D721Med (cell line): ENCODE measurements at places on chromosomes 12 and 14.
A peak's percentile ranks its signal among the peaks of the same experiment; 100 is the strongest.

DNA sequence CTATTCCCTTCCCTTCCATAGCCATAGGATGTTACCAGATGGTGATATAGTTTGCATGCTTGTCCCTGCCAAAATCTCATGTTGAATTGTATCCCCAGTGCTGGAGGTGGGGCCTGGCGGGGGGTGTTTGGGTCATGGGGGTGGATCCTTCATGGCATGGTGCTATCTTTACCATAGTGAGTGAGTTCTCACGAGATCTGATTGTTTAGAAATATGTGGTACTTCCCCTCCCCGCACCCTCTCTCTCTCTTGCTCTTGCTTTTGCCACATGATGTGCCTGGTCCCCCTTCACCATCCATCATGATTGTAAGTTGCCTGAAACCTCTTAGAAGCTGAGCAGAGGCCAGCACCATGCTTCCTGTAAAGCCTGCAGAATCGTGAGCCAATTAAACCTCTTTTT lies 181.3 kb downstream of the CAND1 start:
- no peak for DNase-seq

GRCh38 chr14:21160061-21160610 lies 4.3 kb upstream of the OR5AU1 start:
- no peak for DNase-seq

DNA sequence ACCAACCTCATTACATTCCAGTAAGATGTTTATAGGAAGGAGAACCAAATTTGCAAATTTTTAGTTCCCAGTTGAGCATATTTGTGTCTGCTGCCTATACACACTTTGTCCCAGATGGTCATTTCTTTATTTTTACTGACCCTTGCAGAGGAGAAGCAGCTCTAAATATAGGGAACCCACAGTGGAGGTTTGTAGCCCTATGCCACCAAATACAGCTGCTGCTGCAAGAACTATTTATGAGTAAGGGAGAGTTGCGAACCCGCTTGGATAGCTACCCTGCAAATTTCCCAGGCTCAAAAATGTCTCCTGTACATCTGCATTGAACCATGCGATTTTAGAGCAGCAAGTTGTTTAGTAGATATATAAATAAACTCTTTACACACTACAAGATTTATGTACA lies 48.2 kb downstream of the NAV3 start:
- no peak for DNase-seq

DNA sequence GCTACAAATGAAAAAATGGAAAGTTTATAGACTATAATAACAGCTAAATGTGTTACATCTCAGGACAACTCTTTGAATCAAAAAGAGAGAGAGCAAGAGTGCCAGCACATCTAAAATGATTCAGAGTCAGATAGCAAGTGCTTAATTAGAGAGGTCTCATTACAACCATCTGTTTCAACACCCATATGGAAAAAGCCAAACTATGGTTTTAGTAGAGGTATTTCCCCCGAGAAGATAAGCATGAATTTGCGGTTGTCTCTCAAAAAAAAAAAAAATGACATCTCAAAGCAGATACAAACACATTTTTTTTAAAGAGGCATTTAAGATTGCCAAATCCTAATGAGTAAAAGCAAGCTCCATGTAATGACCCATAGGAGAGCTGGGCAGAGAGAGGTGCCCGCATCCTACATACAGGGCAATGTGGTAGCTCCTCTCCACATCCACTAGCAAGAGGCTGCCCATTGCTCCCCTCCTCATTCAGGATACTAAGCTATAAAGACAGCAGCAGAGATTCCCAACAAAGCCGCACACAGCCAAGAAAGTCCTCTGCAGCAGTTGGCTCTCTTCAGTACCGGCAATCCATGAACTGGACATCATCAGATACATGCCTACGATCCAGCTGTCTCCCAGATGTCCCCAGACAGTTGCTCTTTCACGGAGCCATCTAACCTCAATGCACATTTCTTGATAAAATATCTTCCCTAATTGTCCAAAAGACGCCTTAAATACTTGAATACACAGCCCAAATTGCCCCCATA lies 100.4 kb downstream of the EFCAB11 start:
- no peak for DNase-seq

DNA sequence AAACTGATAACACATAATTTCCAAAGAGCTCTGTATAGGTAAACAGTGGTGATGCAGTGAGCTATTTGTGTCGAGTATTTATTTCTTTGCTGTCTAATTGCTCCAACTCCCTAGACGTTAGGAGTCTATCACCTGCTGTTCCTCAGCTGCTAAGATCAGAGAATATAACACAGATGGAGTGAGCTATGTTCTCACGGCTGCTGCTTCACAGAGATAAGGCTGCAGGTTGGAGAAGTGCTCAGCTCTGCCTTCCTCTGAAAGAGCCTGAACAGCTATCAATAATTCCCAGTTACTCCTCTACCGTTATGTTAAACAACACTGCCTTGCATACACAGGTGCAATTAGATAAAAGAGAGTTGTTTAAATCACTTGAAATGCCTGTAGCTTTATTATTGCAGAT lies 103.2 kb upstream of the MDGA2 start:
- DNase-seq, result no peak

GRCh38 chr14:96964726-96965415 lies 167.7 kb downstream of the VRK1 start:
- DNase-seq, result no peak

GRCh38 chr14:32481707-32482106 lies 152.6 kb downstream of the AKAP6 start:
- DNase-seq, result no peak

DNA sequence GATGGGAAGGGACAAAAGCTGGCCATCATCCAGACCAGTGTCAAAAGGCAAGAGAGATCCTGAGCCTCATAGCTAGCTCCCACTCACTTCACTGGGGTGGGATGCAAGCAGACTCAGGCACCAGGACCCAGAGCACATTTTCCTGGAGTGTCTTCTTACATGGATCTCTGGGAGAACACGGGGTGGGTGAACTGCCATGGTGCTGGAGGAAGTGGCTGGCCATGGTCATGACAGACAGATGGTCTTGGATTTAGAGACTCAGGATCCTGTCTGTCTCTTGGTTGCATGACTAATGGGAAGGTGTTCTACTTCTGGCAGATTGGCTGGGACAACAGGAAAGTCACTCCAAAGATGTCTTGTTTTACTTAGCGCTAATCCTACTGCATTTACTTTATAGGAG lies 311.5 kb downstream of the ATP23 start:
- DNase-seq, result no peak

GRCh38 chr14:71130491-71131179 lies 223.4 kb downstream of the PCNX1 start:
- no peak for DNase-seq

GRCh38 chr12:100127766-100128511 lies 14.7 kb downstream of the BLTP3B start:
- DNase-seq, result no peak

DNA sequence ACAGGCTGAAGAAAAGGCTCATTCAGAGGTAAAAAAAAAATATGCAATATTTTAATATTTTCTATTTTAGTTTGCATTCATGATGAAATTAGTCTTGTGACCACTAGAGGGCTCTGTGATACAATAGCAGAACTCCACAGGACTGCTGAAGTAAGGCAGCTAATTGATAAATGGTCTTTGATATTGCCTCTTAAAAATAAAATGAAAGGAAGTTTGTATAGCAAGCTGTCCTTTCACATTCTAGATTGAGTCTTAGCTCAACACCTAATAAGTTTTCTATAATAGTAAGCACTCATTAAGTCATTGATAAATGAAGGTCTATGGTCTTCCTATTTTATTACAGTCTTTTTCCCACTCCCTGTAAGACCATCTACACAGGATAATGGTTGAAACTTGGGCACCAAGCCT lies 315.7 kb downstream of the NAV3 start:
- no peak for DNase-seq

GRCh38 chr12:52630599-52631200 lies 12.3 kb upstream of the KRT73 start:
- DNase-seq, result no peak

- DNase-seq, result peak; percentile 96
Measured at GRCh38 chr12:96219700-96220206, 25.6 kb downstream of the ELK3 start.

GRCh38 chr14:52051871-52052270 lies 17.0 kb downstream of the NID2 start:
- no peak for DNase-seq
